Colonic mucosa (tissue), 4 donors: ENCODE measurements at places on chromosomes 7 and 10. TPM values are rescaled to one million over a fixed set of nuclear protein-coding genes. Genes with fewer than 3 reads are reported as not detected.

GRCh38 chr7:3063016-3063753, 19.5 kb upstream of the CARD11 start:
- no peak overlapping the region for H3K27ac ChIP-seq
- no peak for DNase-seq
- H3K36me3 ChIP-seq: no peaks in the 10 kb centered on the region
- no peaks in the 10 kb centered on the region for H3K4me1 ChIP-seq

DNA sequence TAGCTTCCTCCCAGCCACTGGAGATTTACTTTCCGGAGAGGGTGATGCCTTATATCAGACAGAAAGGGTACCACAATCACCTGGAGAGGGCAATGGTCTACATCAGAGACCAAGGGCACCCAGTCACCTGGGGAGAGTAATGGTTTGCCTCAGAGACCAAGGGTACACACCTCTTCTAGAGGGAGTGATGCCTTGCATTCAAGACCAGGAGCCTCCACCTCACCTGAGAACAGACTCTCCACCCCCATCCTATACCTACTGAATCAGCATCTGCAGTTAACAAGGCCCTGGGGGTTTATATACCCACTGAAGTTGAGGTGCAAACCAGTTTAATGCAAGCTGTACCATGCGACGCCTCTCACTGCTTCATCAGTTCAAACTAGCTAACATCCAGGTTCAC, 270.2 kb upstream of the IGFBP3 start:
- H3K27ac ChIP-seq: no peak overlapping the region
- H3K27me3 ChIP-seq: no peaks in the 10 kb centered on the region
- H3K4me1 ChIP-seq: no peaks in the 10 kb centered on the region
- no peak overlapping the region for H3K4me3 ChIP-seq
- no peaks in the 10 kb centered on the region for H3K36me3 ChIP-seq

DNA sequence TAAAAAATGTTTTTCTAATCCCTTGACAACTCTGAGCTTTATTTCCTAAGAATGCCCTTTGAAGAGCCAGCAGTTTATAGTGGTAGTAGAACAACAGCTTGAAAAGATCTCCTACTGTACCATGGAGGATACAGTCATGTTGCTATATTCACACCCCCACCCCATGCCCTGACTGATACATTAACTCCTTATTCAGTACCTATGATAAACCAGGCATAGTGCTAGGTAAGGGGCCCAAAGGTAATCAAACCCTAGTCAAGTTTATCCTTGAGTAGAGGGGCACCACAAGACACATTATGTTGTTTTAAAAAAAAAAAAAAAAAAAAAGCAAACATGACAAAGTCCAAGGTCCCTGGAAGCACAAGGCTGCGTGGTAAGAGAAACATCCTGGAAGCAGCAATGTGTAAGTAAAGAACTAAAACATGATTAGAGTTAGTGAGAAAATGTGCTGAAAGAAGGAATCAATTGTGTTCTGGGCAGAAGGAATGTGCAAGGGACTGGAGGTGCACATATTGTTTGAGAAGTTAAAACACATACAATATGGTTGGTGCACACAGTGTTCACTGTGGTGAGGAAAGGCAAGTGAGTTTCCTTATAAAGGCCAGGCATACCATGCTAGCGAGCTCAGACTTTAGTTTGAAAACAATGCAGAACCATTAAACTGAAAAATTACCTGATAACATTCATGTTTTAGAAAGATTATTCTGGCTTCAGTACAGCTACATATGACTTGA, 51.2 kb downstream of the PDE1C start:
- no peaks in the 10 kb centered on the region for H3K27me3 ChIP-seq
- DNase-seq: no peak
- no peak overlapping the region for H3K4me3 ChIP-seq

- no peak overlapping the region for H3K27ac ChIP-seq
- H3K36me3 ChIP-seq: no peaks in the 10 kb centered on the region
- no peak overlapping the region for H3K4me3 ChIP-seq
- H3K27me3 ChIP-seq: no peaks in the 10 kb centered on the region
Observed at GRCh38 chr10:120076996-120077706, 184.6 kb downstream of the SEC23IP start.

DNA sequence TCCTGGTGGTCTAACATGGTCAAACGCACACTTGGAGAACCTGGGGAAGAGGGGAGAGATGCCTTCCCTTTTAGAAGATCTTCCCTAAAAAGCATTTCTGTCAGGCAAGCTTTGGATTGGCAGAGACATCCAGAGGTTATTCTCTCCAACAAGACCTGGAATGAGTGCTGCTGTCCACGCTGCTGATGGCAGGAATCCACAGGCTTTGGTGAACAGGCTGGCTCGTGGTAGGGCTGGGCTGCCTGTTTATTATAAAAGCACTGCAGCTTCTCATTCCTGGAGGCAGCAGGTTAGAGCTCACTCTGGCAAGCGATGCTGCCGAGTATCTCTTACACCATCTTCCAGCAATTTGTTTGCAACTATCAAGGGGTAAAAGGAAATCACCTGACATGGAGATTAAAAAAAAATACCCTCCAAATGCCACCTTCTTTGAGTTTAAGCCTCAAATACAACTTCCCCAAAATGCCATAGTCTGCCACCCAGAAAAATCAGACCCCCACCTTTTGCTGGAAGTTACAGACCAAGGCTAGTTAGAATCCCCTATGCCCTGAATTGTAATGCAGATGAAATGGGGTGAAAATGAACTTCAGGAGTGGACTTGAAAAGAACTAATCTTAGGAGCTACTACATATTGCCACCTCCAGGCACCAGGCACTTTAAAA, 152.1 kb upstream of the KMT2E start:
- H3K36me3 ChIP-seq: no peaks in the 10 kb centered on the region
- no peaks in the 10 kb centered on the region for H3K27me3 ChIP-seq
- no peak for DNase-seq
- H3K4me1 ChIP-seq: no peaks in the 10 kb centered on the region

DNA sequence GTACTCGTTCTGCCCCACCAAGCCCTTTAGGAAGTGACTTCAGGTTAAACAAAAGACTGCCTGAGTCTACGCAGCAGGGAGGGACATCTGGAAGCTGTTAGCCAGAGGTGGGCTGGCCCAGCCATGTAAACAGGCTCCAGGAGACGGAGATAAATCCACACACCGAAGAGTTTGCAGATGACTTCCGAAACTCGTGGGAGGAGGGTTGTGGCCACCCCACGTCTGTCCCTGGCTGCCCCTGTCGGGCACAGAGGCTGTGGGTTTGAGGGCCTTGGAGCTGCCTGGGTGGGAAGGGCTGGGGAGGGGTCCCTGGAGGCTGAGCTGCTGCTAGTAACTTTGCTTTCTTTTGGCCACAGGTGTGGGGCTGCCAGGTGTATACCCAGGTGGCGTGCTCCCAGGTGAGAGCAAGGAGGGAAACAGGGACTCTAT, 15.6 kb downstream of the ELN start:
- no peak overlapping the region for H3K27ac ChIP-seq
- H3K36me3 ChIP-seq: no peaks in the 10 kb centered on the region
- no peaks in the 10 kb centered on the region for H3K27me3 ChIP-seq
- H3K4me1 ChIP-seq: no peaks in the 10 kb centered on the region
- no peak for DNase-seq

GRCh38 chr7:70635633-70636032, 496.3 kb upstream of the GALNT17 start:
- DNase-seq: no peak
- no peaks in the 10 kb centered on the region for H3K4me1 ChIP-seq
- H3K27me3 ChIP-seq: no peaks in the 10 kb centered on the region
- H3K27ac ChIP-seq: no peak overlapping the region

DNA sequence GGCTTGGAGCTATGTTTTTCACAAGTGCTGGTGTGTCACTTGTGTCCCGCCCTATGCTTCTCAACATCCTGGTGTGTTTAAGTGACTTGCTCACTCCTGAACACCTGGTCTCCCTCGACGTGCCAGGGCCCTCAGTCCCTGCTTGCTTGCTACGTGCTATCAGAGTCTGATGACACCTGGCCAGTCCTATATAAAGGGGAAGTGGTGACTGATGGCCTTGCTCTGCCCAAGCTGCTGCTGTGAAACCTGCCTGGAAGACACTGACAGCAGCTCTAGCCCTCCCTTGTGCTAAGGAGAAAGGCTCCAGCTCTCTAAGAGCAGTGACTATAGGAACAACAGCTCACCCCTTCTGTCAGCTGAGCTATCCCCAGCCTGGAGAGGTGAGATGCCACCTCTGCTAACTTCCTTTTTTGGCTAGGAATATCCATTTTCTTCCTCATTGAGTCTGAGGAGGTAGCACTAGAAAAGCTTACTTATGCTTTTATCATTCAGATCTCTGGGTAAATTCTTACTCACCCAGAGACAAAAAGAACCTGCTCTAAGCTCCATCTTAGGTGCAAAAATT, 77.2 kb upstream of the PLXNA4 start:
- no peak for DNase-seq
- H3K27ac ChIP-seq: no peak overlapping the region
- H3K4me1 ChIP-seq: no peaks in the 10 kb centered on the region
- no peak overlapping the region for H3K4me3 ChIP-seq
- H3K36me3 ChIP-seq: no peaks in the 10 kb centered on the region
- no peaks in the 10 kb centered on the region for H3K27me3 ChIP-seq

GRCh38 chr7:47496056-47496665, 85.8 kb downstream of the TNS3 start:
- DNase-seq: no peak
- no peaks in the 10 kb centered on the region for H3K36me3 ChIP-seq
- no peaks in the 10 kb centered on the region for H3K27me3 ChIP-seq

DNA sequence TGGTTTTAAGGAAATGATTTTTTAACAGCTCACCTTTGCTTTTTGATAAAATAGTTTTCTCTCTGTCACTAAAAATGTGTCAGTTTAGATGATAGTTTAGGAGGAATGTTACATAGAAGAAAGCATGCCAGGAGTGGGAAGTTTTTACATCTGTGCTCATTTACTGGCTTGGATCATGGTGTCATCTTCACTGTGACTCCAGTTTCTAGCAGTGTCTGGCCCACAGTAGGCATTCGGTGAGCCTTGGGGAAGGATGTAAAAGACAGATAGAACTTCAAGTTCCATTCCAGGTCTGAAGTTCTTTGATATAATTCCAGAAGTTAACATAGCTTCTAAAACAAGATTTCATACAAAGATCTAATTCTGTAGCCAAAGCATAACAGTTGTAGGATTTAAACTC, 259.2 kb downstream of the BICC1 start:
- no peaks in the 10 kb centered on the region for H3K4me1 ChIP-seq
- no peak for DNase-seq
- H3K27ac ChIP-seq: no peak overlapping the region
- no peaks in the 10 kb centered on the region for H3K27me3 ChIP-seq
- H3K36me3 ChIP-seq: no peaks in the 10 kb centered on the region

DNA sequence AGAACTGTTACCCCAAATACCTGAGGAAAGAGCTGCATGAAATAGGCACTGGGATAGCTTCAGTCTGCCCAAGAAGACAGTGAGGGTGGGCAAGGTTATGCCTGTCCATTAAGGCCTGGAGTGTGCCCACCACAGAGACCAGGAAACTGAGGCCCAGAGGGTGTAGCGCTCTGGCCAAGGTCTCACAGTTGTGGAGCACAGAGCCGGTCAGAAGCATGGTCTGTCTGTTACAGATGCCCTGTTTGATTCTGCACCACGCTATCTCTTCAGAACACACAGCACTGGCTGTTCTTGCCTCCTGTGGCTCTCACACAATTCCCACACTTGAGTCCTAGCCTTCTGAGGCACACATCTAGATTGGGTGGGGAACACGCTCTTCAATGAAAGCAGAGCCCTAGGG, 261.4 kb downstream of the GRID1 start:
- H3K4me1 ChIP-seq: no peaks in the 10 kb centered on the region
- H3K27ac ChIP-seq: no peak overlapping the region
- DNase-seq: no peak
- no peaks in the 10 kb centered on the region for H3K27me3 ChIP-seq
- no peak overlapping the region for H3K4me3 ChIP-seq

GRCh38 chr7:11969643-11970042, 137.6 kb upstream of the THSD7A start:
- no peaks in the 10 kb centered on the region for H3K36me3 ChIP-seq
- DNase-seq: no peak
- no peak overlapping the region for H3K27ac ChIP-seq
- H3K4me1 ChIP-seq: no peaks in the 10 kb centered on the region

DNA sequence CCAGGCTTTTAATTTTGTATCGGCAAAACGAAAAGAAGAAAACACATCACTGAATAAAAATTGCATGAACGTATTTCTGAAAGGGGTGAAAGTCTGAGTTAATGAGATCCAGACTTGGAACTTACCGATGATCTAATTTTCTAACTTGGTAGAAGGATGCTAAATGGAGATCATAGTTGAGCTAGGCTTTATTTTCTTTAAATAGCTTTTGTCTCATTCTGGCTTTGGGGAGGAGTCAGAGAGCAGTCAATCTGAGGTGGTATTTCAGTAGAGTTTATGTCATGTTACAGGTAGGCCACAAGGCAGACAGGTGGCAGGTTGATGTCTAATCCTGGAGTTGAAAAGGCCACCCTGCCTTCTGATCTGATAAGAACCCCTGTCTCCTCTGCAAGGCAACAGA, 161.9 kb downstream of the KIAA1217 start:
- H3K27me3 ChIP-seq: no peaks in the 10 kb centered on the region
- DNase-seq: no peak
- no peak overlapping the region for H3K4me3 ChIP-seq
- H3K36me3 ChIP-seq: no peaks in the 10 kb centered on the region
- no peak overlapping the region for H3K27ac ChIP-seq

- no peak for DNase-seq
- no peak overlapping the region for H3K27ac ChIP-seq
- no peaks in the 10 kb centered on the region for H3K36me3 ChIP-seq
- H3K27me3 ChIP-seq: no peaks in the 10 kb centered on the region
Observed at GRCh38 chr7:135704074-135704473, 23.9 kb downstream of the SLC13A4 start.

The PMS2 gene
- 9.9 TPM for total RNA-seq

The FOXP2 gene
- total RNA-seq: 20.0 TPM

The EPO gene
- total RNA-seq: not detected

The SAMD9L gene
- 7.2 TPM for total RNA-seq

The ITPRID1 gene
- 0.48 TPM for total RNA-seq

The HMX3 gene
- total RNA-seq: 0.35 TPM

The CRTAC1 gene
- total RNA-seq: 1.4 TPM

The ODAD2 gene
- 0.61 TPM for total RNA-seq

The PDZD7 gene
- 0.42 TPM for total RNA-seq

The CC2D2B gene
- 0.48 TPM for total RNA-seq

The HHEX gene
- total RNA-seq: 2.1 TPM

The COA1 gene
- total RNA-seq: 45.1 TPM

The CLDN4 gene
- total RNA-seq: 932 TPM

The FGF8 gene
- total RNA-seq: not detected
